ENCODE measurements at places on chromosomes 12 and 14.

GRCh38 chr12:79298506-79298905 is 392.3 kb downstream of the PAWR start:
- no peak for DNase-seq

GRCh38 chr14:59199205-59199604 is 10.7 kb downstream of the DAAM1 start:
- no peak for DNase-seq

DNA sequence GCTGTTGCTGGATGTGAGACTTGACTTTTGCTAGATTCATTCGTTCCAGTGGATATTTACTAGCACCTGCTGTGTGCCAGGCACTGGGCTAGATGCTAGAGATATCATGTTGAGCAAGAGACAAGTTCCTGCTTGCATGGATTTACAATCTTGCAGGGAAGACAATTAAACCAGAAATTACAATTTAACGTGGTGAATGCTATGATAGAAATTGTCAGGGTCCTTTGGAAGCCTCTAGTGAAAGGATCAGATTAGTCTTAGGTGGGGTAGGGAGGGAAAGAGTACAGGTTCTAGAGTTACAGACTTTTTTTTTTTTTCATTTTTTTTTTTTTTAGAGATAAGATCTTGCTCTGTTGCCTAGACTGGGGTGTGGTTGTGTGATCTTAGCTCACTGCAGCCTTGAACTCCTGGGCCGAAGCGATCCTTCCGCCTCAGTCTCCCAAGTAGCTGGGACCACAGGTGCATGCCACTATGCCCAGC is 36.7 kb downstream of the SPATS2 start:
- no peak for DNase-seq

- peak; percentile 24 for DNase-seq
These were observed 9.2 kb upstream of the PLEKHD1 start for GRCh38 chr14:69475194-69475818.

GRCh38 chr12:46267575-46267824 is 1.3 kb downstream of the SLC38A1 start:
- DNase-seq, result no peak

DNA sequence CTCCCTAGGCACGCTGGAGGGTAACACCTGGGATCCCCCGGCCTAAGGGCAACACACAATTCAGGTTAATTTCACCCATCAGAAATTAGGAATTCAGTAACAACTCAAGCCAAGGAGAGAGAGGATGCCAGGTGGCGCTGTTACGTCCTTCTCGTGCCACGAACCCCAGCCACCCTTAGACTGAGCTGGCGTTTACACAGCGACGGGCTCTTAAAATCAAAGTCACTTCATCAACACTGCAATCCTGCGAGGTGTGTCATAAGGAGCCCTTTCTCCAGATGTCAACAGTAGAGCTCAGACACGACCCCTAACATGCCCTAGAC is 110.6 kb upstream of the TMEM132D start:
- DNase-seq, result no peak

DNA sequence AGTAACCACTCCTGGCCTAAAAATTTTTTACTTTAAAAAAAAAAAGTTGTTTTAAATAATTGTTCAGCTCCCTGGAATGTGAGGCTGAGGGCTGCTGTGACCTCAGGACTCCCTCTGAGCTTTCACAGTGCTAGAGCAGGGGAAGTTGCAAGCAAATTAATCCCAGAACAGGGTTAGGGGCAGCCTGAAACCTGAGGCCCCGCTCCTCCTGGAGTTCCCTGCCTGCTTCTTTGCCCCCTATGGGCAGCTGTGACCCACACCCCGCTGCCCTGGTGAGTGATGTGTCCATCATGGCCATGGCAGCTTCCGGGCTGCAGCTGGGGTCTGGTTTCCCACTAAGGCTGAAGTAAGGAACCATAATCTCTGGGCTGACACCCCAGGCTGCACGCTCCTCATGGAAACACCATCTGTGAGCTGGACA is 9.5 kb downstream of the RITA1 start:
- no peak for DNase-seq

GRCh38 chr12:1760566-1761382 is 59.6 kb upstream of the LRTM2 start:
- no peak for DNase-seq

Measured in SK-N-MC (cell line).